ENCODE measurements at places on chromosomes 6 and 20.

DNA sequence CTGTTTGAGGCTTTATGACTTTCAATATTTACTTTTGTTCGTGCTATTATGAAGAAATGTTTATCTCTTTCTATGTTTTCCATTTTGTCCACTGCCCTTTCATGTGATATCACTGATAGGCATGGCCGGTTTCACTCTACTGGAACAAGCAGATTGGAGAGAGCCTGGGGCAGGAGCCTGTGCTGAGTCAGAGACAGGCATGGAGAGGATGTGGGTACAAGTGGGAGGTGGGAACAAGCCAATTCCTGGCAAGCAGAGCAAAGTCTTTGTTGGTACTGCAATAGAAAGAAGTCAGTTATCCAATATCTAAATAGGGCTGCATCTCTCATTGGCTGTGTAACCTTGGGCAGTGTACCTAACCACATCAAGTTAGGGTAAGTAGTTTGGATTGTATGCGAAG, 545.6 kb upstream of the MAP3K7 start:
- no peak for DNase-seq

DNA sequence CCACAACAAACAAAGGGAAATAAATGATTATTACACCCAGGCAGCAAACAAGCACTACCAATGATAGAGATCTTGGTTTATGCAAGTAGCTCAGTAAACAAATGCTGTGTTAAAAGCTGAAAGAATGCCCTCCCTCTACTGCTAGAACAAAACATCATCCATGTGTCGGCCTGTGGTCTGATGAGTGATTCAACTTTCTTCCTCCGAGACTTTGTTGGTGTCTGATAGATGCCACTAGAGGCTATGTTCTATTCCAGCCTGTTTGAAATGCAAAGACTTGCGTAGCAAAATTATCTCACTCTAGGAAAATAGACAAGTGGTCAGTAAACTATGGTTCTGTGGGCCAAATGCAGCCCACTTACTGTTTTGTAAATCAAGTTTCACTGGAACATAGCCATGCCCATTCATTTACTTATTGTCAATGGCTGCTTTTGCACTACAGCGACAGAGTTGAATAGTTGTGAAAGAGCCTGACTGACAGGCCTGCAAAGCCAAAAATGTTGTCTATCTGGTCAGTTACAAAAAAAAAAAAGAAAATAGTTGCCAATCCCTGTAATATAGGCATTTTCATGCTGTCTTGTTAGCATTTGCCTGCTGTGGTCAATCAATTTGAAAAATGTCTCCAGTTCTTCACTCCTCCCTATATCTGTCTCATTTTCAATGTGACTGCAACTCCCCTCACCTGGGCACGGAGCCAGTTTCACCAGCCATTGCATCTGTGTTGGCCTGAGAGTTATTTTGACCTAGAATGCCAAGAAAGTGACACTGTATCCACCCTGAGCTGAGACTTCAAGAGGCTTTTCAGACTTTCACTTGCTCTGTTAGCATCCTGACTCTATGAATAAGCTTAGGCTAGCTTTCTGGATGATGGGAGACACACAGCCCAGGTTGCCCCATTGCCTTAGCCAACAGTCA, 544.6 kb upstream of the BTBD3 start:
- DNase-seq = no peak

DNA sequence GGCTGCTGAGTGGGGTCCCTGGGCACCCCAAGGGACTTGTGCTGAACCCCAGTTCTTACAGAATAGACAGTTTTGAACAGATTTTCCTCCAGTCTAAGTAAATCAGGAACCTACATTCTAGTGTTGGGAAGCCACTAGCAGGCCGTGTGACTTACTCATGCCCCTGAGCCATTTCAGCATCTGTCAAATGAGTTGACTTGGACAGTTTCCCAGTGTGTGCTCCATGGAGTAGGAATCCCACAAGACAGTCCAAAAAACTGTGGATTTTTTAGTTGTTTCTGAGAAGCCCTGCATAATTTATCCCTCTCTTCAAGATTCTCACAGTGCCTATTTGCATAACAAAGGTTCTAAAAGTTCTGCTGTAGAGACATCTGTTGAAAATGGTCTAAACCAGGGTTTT, 2.1 kb downstream of the GABRR2 start:
- DNase-seq = peak; percentile 86

DNA sequence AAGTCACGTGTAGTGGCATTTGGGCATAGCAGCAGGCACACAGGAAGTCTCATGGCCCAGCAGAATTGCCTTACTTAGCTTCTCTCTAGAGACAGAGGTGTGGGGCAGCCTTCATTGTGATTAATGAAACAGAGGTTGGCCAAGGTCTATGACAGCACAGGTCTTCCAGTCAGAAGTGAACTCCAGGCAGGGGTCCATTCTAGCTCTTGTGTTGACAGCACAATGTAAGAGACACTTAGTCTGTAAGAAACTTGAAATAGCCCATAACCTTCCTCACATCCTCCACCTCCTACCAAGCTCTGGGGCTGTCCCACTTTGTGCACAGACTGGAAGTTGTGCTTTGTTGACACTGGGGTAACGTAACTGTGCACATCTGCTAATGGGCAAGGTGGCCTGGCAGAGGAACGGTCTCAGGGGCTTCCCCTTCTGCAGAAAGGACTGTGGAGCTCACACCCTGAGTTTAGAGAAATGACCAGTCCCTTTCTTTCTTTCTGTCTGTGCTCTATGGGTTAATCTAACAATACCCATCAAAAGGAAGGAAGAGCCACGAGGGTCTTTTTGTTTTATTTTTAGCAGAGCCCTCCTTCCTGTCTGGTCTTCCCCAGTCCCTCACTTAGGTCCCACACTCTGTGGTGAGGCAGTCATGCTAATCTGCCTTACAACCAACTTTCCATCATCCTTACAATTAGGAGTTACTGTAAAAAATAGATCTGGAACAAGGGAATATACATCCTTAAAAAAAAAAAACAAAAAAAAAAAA, 35.6 kb upstream of the TAGAP start:
- DNase-seq = no peak

DNA sequence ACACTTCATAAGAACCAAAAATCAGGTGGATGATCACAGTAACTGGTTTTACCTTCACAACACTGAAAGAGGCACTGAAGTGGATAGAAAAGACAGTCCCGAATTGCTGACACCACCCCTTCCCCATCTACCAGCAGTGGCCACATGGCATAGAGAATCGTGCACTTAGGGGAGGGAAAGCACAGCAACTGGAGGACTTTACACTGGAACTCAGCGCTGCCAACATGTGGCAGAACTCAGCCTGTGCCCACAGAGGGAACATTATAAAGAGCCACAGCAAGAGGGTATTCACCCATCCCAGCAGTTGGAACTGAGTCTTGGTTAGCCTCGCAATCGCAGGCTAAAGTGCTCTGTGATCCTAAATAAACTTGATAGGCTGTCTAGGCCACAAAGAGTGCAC, 6.5 kb upstream of the KIAA1586 start:
- DNase-seq = no peak

DNA sequence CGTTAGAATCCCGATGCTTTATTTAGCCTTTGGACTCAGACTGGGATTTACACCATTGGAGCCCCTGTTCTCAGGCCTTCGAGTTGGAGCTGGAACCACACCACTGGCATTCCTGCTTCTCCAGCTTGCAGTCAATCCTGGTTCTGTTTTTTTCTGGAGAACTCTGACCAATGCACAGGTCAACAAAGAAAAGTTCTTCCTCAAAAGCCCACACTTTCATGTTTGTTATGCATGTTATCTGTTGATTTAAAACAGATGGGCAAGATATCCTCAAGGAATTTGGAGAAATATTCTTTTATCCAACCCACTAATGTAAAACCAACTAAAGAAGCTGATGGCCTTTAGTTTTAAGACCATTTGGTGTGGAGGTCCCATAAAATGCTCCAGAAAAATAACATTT, 205.7 kb downstream of the ANKRD60 start:
- DNase-seq = no peak

DNA sequence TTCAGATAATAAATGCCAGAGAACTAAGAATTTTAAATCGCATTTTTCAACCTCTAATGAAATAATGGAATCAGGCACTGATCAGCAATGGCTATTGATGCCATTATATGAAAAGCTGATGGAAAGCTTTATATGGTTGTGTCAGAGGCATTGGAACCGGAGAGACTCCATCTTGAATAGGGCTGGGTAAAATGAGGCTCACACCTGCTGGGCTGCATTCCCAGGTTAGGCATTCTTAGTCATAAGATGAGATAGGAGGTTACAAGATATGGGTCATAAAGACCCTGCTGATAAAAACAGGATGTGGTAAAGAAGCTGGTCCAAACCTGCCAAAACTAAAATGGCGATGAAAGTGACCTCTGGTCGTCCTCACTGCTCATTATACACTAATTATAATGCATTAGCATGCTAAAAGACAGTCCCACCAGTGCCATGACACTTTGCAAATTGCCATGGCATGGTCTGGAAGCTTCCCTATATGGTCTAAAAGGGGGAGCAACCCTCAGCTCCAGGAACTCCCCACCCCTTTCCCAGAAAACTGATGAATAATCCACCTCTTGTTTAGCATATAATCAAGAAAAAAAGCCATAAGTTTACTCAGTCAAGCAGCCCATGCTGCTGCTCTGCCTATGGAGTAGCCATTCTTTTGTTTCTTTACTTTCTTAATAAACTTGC, 40.2 kb upstream of the CD83 start:
- DNase-seq = no peak

GRCh38 chr20:741620-742019, 26.7 kb downstream of the SLC52A3 start:
- DNase-seq = no peak

- no peak for DNase-seq
Observed at GRCh38 chr6:52522655-52523054, 54.2 kb downstream of the TRAM2 start.

DNA sequence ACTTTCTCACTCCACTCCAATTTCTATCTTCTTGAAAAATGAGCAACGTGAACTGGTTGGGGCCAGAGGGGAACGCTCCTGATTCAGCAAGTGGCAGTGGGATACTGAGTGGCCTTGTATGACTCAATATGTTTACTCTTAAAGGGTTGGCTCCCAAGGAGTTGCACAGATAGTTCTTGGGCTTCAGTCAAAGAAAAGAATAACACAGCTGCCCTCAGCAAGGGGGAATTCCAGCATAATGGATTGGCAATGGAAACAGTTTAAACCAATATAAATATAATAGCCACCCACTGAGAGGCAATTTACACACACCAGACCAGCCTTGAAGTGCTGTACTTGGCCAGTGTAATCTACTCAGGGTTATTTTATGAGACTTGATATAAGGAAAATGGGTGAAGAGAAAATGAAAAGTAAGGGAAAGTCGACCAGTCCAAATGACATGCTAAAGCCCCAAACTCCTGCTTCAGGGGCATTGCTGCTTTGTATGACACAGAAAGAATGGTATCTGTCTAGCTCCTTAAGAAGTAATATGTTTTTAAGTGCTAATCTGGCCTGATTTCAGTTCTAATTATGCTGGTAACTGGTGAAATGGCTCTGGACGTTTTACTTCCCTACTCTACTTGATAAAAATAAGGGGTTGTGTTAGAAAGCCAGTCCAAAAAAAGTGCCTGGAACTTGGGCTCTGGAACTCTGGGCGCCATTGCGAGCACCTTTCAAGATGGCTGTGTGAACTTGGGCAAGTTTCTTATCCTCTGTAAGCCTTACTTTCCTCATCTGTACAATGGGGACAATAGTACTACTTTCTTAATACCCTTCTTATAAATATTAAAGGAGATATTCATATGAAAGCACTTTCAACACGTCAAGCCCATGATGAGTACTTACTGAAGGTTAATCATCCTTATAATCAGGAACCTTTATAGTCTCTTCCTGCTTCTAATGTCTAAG, 712.9 kb upstream of the MAP3K7 start:
- DNase-seq = peak; percentile 86

DNA sequence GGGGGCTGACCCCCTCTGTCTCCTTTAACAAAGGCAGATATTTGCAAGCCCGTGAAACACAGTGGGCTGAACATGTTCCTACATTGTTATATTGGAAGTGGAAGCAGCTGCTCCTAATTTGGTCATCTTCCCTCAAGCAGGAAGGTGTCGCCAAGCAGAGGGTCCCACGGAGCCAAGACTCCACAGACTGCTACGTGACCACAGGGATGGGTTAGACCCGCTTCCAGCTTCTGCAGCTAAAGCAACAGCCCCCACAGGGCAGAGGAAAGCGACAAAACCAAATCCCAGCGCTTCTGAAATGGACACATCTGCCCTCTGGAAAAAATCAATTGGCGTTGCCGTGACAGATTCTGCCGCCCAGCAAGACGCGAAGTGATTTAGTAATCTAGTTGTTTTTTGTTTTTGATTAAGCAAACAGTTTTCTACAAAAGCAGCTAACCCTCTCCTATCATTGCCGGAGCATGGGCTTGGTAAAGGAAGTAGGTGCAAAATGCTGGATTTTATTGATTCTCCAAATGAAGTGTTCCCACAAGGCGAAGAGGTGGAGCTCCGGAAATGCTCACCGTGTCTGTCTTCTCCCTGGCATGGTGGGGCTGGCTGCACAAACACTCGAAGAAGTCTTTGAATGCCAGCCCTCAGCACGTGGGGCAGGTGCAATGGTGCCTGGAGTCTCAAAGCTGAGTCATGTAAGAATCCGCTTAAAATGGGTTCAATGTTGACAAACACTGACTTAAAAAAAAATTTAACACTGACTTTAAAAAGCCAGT, 79.4 kb upstream of the FRMD1 start:
- DNase-seq = peak; percentile 34

- DNase-seq = peak; percentile 75
Observed at GRCh38 chr6:27078734-27079357, 168.7 kb upstream of the PRSS16 start.

GRCh38 chr6:92376691-92377090, 1042.7 kb downstream of the EPHA7 start:
- DNase-seq = peak; percentile 74

Data from lung (tissue), 17 donors.